CD4-positive, alpha-beta T cell treated with Interleukin-2 at 100 ng/mL for 4 hours (primary cell): ENCODE measurements at places on chromosomes 3 and 15.

- DNase-seq: no peak
Measured at GRCh38 chr3:157311633-157312375, 124.8 kb upstream of the PTX3 start.

- DNase-seq: no peak
Measured at GRCh38 chr15:45347989-45348388, 30.4 kb downstream of the GATM start.

DNA sequence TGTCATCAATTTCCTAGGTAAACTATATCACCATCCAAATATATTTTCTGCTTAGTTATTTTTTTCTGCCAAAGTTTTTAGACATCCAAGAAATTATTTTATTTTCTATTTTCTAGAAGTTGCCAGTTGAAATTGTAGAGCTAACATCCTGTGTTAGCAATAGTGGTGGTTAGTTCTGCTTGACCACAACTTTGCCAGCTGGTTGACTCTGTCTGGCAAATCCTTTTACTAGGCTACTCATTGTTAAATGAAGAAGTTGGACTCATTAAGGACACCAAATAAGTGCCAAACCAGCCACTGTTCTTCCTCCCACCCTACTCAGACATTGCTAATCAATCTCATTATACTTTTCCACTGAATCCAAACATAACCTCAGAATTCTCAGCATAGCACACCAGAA lies 15.4 kb upstream of the CRBN start:
- DNase-seq: no peak

DNA sequence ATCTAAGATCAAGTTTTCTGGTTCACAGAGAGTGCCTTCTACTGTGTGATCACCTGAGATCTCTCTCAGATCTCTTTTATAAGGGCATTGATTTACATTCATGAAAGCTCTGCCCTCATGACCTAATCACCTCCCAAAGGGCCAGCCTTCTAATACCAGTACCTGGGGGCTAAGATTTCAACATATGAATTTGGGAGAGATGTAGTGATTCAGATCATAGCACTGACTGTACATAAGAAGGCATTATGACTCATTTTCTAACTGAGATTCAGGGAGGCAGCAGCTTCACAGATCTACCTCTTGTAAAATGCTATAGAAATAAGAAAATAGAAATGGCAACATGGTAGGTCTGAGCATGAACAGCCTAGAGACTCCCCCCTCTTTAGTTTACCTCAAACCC lies 39.6 kb downstream of the VGLL3 start:
- DNase-seq: no peak

- no peak for DNase-seq
Measured at GRCh38 chr15:66822114-66822513, 120.1 kb downstream of the SMAD6 start.
